ENCODE measurements at places on chromosomes 6 and 20.
A peak's percentile ranks its signal among the peaks of the same experiment; 100 is the strongest.

DNA sequence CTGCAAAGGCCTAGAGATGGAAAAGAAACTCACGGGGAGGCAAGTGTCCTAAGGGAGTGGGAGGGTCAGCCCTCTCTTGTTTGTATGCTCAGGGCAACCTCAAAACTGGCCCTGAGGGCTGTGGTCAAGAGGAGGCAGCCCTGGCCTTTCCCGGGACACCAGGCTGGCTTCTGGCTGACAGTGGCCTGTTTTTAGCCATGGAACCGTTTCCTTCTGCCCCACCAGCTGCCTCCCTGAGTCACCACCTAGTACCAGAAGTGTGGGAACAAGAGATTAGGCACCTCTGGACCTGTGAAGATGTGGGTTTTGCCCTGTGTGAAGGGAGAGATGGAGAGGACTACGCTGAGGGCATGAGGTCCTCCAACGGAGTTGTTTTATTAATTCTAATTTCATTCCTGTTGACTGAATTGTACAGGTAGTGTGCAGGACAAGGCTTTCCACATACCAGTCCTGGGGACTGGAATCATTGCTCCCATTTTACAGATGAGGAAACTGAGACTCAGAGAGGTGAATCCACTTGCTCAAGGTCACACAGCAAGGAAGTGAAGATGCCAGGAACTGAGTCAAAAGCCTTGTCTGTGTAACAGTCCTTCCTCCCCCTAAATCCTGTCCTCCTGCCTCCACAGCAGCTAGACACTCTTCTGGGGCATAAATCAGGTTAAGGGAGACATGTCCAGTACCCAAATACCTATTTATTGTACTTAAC lies 5.5 kb downstream of the FOXS1 start:
- DNase-seq: no peak

DNA sequence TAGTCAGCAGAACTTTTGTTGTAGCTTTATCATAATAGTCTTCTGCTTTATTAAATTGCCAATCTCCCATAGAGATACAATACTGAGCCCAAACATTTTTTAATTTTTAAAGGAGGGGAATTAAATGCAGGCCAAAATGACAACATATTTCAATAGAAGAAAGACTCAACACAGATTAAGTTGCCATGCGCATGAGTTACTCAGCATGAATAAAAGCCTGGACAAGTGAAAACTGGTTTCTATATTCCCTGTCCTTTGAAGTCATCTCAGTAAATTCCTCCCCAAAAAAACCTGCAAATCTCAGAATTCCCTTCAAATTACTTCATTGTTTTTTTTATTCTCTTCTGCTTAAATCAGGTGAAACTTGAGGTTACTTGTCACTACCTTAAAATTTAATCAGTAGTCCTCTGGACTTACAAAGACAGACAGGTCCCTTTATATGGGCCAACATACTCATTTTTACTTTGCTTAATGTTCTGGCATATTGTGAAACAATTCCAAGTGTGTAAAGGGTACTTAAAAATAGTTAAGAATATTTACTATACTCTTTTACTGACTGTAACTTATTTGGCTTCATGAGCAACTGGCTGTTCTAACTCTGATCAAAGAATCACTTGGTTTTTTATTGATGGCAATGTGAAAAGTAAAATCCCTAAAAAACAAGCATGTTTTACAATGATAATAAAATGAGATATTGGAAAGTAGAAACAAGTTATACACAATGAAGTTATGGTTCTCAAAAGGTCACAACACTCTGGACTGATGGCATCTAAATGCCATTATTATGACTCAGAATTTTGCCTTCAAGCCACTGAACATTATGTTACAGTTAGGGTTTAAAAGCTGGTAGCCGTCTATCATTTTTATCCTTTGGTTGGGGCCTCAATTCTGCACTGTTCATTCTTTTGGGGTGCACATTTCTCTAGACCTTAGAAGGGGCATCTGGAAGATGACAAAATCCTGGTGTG lies 49.9 kb upstream of the COL21A1 start:
- DNase-seq: no peak

DNA sequence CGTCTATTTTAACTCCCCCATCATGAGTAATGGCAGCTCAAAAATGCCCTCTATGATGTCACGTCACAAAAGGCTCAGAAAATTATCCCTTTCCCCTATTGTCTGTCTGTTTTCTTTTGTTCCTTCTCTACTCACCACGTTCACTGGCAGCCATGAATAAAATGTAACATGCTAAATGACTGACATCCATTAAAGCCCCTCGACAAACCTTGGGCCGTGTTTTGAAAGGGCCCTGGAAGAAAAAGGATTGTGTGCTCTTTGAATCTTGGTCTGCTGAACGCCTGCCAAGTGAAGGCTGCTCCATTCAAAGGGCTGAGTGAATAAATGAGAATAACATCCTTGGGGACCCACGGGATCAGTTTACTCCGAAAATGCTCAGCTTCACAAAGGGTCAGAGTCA lies 118.7 kb downstream of the RPS12 start:
- no peak for DNase-seq

GRCh38 chr6:69768664-69769063 lies 28.1 kb downstream of the LMBRD1 start:
- DNase-seq: no peak

GRCh38 chr6:13380761-13381160 lies 52.4 kb upstream of the TBC1D7 start:
- no peak for DNase-seq

- no peak for DNase-seq
These were observed 206.1 kb upstream of the PRDM1 start for GRCh38 chr6:105880030-105880492.

DNA sequence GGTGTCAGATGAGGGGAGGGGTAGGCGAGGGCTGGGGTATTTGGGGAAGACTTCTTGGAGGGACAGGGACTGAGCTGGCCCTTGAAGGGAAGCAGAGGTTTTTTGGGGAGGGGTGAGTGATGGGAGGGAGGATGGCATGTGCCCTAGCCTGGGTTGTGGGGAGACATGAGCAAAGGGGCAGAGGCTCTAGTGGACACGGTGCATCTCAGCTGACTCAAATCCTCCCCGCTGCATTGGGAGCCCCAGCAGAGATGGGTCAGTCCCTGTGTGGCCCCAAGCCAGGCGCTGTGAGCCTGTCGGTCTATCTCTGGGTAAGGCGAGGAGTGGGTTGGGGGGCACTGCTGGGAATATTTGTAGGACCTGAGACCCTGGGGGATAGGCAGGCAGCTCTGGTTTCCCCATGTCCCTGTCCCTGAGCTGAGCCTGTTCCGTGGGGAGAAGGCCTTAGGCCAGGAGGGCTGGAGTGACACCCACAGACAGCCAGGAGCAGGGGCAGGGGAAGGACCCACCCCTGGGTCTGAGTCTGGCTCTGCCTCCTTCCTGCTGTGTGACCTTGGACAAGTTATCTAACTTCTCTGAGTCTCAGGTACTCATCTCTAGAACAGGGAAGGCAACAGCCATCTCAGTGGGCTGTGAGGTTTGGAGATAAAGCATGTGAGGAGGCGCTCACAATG lies 36.0 kb downstream of the SPDEF start:
- no peak for DNase-seq

GRCh38 chr6:45732731-45733130 lies 282.9 kb downstream of the CLIC5 start:
- no peak for DNase-seq

- DNase-seq: no peak
These were observed 32.2 kb downstream of the PRPH2 start for GRCh38 chr6:42690151-42690702.

DNA sequence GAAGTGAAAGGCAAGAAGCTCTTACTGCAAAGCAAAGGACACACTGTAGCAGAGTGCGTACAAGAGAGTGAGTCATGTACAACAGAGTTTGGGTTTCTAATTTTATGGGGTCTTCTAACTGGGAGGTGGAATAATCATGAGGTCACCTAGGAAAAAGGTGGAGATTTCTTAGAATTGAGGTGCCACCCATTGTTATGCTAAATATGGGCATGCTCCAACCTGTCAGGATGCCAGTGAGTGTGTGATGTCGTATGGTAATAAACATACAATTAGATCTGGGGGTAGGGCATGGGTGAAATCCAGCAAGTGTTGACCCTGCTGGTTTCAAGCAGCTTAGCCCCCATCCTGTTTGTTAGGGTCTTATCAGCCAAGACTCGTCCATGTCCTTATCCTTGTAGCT lies 46.6 kb downstream of the OR2B6 start:
- no peak for DNase-seq

DNA sequence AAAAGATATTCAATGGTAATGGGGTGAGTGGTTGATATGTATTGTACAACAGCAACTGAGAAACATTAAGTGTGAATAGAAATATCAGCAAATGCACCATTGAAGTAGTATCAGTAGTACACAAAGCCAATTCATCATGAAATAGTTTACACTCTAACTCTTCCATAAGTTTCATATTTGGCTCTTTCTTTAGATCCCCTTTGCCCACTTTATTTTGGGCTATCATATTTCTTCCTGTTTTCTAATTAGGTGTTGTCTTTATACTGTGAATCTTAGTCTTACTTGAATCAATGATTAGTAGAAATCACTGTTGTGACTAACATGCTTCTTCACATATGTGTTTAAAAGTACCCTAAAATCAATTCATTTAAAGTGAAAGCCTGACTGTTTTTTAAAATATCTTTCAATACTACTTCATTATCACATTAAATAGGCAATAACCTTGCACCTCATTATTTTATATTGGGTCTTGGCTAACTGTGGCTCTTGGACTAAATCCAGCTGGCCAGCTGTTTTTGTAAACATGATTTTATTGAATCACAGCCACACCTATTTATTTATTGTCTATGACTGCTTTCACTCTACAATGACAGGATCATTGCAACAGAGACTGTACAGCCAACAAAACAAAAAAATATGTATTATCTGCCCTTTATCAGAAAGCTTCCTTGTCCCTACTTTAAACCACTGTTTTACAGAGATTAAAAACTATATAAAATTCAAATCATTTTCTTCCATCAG lies 38.9 kb downstream of the EYS start:
- no peak for DNase-seq

DNA sequence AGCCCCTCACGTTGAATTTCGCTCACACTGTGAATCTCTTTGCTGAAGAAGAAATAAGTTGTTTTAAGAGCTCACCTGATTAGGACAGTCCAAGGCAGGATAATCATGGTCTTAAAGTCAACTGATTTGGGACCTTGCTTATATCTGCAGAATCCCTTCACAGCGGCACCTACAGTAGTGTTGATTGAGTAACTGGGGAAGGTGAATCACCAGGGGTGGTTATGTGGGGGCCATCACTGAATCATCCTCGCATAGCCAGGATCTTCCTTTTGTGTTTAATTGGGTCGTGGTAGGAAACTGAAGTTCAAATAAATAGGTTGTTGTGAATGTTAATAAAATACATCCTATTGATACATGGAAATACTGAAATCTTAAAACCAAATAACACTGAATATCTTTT lies 20.2 kb upstream of the MICA start:
- no peak for DNase-seq

GRCh38 chr6:147217840-147218404 lies 13.7 kb downstream of the STXBP5 start:
- no peak for DNase-seq

DNA sequence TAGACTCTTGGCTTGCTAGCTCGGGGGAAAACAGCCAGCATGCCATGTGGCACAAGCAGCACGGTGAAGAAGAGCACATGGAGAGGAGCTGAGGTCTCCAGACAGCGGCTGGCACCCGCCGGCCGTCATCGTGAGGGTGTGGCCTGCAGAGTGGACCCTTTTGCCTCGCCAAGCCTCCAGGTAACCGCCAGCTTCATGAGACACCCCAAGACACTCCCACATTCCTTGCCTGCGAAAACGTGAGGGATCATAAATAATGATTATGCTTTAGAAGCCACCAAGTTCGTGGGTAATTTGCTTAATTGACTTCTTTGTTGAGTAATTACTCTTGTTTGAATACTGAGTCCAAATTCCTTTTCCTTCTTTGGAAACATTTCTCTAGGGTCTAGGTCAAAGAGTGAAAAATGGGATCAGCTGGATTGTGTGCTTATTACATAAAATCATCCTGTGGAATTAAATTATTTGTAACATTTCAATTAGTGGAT lies 23.2 kb downstream of the FAM50B start:
- DNase-seq: no peak

- DNase-seq: peak; percentile 7
These were observed 523.4 kb downstream of the TENT5A start for GRCh38 chr6:81228912-81229555.

DNA sequence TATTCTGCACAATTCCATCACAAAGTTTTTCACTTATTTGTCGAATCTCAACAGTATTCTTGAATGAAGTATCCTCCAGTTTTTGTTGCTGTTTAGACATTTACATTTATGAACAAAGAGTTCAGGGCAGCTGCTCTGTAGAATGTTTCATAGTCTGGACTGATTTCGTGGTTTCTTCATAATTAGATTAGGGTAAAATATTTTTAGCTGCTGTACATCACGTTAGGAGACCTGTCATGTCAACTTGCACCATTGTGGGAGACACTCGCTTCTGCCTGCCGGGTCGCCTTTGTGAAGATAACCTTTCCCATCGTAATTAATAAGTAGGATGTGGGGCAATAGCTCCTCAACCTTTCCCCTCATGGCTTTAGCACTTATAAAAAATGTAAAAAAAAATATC lies 27.5 kb upstream of the RPS6KA2 start:
- DNase-seq: no peak

DNA sequence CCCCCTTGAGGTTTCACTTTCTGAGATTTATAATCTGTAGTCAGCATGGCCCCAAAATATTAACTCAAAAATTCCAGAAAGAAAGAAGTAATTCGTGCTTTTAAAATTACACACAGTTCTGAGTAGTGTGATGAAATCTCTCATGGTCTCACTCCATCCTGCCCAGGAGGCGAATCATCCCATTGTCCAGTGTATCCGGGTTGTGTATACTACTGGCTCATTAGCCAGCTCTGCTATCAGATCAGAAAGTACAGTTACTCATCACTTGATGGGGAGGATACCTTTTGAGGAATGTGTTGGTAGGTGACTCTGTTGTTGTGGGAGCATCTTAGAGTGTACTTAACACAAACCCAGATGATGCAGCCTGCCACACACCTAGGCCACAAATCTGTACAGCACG lies 65.2 kb downstream of the CDC5L start:
- DNase-seq: no peak

DNA sequence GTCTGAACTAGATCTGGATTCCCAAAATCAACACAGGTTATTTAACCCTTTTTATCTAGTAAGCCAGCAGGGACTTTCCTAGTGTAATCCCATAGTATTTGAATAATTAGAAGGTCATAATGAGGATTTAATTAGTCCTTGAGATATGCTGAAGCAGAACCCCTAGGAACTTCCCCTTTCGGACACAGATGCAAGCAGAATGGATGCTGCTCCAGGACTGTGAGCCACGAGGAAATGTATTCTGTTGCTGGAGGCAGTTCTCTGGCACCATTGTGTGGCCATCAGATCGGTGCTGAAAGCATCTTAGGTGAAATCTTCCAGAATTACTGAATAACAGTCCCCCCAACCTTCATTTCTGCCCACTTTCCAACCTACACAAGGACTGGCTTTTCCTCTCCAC lies 206.9 kb downstream of the TMEM242 start:
- DNase-seq: no peak

GRCh38 chr6:120816794-120817193 lies 517.5 kb downstream of the TBC1D32 start:
- DNase-seq: no peak

- no peak for DNase-seq
These were observed 257.7 kb upstream of the NT5E start for GRCh38 chr6:85192186-85192585.

Measured in urinary bladder (tissue), 4 donors.